Activated naive CD8-positive, alpha-beta T cell treated with anti-CD3 and anti-CD28 coated beads for 36 hours (primary cell): ENCODE measurements at places on chromosomes 3 and 15. TPM values are rescaled to one million over a fixed set of nuclear protein-coding genes. Genes with fewer than 3 reads are reported as not detected.

Gene SUSD5
- not detected for total RNA-seq

Gene FGD5
- 0.27 TPM for total RNA-seq

Gene AGTR1
- total RNA-seq, result not detected

Gene DNAJB11
- 51.7 TPM for total RNA-seq

Gene PAQR5
- 0.23 TPM for total RNA-seq

Gene SLC24A5
- total RNA-seq, result not detected

Gene GPR15
- total RNA-seq, result 0.52 TPM

Gene ISL2
- total RNA-seq, result 0.22 TPM

Gene GNAI2
- total RNA-seq, result 211 TPM
